ENCODE measurements at places on chromosomes 7 and 10.

GRCh38 chr10:2120746-2121145 lies 383.4 kb upstream of the ADARB2 start:
- no peak for DNase-seq

DNA sequence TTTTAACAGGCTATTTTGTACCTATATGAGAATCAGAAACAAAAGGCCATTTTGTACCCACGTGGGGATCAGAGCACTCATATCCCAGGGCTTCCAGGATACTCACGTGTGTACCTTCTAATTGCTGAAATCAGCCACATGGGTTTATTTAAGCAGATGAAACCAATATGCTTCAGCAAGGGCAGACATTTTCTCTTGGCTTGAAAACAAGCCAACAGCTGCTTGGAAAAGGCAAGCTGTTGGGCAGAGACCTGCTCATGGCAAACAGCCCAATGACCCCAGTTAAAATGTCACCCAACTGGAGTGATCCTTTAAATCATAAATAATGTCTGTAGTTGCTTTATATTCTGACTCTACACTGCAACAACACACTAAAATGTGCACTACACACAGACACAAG lies 26.5 kb upstream of the TOMM7 start:
- no peak for DNase-seq

- DNase-seq, result no peak
These were observed 6.6 kb upstream of the STRIP2 start for GRCh38 chr7:129427526-129428045.

DNA sequence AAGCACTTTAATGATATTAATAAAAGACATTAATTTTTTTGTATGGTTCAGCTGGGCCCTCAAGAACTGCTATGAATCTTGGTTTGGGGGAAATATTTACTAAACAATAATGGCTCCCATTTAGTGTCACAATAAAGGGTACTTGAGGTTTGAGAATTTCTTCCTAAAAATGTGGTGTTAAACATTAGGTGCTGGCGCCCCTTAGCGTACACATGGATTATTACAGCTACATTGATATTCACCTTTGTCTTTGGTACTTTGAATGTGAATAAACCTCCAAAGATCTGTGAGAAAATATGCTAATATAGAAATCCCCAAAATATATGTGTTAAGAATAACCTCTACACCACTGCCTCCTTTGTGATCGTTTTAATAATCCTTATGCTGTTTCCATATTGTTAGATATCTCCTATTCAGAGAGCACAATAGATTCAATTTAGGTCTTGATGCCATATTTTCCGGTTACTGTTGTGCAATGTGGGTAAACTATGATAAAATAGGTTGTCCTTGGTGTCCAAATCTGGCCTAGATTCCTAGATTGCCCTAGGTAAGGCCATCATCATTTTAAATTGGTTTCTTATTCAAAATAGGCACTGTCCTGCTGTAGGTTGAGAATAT lies 161.8 kb upstream of the CACNA2D1 start:
- DNase-seq, result peak; percentile 68

DNA sequence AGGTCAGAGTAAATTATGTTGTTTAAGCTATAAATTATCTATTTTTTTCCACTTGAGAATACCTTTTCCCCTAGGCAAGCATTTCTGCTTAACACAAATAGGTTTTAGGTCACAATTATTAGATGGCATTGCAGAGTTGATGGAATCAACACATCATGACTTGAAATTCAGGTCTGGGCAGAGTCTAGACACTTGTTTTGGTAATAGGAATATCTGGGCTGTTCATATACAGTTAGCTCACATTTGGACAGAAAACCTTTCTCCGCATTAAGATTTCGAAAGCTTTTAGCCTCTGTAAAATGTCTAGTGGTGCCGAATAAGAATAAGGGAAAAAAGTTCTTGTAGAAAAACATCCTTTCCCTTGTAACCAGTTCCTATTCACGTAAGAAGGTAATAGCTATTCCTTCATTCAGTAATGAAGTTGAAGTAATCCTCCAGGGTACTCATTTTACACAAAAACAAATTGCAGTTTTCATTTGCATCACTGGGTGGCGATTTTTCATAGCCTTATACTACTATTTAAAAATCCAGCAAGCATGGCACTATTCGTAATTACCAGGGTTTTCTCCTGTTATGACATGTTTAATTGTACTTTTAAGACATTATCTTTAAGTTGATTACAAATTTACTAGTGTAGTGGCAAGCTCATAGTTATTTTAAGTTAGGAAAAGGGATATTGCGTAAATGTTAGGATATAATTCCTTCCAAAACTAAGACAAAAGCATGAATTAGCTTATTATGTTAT lies 37.0 kb downstream of the RPA3 start:
- peak; percentile 93 for DNase-seq

DNA sequence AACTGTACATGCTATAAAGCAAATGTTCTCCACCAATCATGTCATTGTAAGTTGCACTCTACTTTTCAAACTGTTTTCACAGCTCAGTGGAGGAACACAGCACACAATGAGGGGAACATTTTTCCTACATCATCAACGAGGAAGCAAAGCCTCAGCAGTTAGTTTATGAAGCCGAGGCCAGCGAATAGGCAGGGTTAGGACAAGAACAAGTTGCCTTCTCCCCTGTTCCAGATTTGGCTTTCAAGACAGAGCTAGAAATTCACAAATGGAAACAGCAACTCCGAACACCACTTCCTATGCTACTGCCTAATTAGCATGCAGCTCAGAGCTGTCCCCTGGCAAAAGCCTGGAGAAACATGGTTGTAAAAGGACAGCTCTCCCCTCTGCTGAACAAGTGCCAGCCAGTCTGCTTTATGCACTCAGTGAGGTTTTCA lies 19.8 kb downstream of the ITGB8 start:
- DNase-seq, result no peak

DNA sequence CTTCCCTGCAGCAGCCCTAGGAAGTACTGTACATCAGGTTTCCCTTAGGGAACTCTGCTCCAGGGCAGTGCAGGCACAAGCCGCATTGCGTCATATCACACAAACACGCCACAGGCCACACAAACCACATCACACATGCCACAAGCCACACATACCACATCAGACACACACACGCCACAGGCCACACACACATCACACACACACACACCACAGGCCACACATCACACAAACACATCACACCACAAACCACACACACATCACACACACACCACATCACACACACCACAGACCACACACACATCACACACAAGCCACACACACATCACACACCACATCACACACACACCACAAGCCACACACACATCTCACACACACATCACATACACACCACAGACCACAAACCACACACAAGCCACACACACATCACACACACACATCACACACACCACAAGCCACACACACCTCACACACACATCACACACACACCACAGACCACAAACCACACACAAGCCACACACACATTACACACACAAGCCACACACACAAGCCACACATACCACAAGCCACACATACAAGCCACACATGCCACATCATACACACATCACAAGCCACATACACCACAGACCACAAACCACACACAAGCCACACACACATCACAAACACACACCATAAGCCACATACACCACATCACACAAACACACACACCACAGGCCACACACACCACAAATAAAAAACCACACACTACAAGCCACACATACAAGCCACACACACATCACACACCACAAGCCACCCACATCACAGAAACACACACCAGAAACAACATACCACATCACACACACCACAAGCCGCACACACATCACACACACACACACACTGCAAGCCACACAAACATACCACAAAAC lies 53.4 kb downstream of the TMEM209 start:
- DNase-seq, result no peak

DNA sequence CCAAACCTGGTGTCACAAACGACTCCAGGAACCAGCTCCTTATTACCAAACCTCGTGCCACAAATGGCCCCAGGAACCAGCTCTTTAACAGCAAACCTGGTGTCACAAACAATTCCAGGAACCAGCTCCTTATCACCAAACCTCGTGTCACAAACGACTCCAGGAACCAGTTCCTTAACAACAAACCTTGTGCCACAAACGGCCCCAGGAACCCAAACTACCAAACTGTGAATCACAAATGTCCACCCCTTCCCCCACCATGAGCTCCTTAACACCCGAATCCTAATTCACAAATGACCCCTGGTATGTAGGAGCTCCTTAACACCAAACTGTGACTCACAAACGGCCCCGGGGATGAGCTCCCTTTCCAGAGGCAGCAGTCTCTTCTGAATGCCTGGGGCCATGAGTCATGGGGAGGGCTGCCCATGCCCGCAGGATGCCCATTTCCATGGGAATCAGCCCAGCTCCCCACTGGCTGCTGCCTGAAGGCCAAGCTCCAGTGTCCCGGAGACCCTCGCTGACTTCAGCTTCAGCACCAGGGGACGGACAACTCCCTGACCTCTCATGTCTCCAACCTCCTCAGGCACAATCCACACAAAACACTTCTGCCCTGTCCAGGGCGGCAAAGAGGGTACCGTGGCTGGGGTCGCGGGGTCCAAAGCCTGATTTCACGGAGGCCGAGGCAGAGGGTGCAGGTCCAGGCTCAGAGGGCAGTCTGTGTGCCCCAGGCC lies 213.1 kb downstream of the ELFN1 start:
- no peak for DNase-seq

- DNase-seq, result no peak
These were observed 236.3 kb upstream of the ANKRD30A start for GRCh38 chr10:36888925-36889573.

DNA sequence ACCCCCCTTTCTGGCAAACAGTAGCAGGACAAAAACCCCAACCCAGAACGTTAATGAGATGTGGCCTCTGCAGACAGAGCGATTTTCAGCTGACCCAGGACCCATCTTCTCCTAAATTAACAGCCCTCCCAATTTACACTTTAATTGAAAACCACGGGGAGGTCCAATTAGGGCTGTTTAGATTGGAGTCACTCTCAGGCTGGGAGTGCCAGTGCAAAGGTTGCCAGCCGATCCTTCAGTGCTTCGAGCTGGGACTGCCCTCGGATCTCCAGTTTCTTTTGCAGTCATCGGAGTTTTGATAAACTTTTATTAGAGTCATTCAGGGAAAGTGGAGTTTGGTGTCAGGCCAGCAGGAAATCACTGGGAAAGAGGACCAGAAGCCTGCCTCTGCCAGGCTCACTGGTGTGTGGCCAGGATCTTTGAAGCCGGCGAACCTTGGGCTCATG lies 108.0 kb downstream of the DOCK1 start:
- DNase-seq, result no peak

DNA sequence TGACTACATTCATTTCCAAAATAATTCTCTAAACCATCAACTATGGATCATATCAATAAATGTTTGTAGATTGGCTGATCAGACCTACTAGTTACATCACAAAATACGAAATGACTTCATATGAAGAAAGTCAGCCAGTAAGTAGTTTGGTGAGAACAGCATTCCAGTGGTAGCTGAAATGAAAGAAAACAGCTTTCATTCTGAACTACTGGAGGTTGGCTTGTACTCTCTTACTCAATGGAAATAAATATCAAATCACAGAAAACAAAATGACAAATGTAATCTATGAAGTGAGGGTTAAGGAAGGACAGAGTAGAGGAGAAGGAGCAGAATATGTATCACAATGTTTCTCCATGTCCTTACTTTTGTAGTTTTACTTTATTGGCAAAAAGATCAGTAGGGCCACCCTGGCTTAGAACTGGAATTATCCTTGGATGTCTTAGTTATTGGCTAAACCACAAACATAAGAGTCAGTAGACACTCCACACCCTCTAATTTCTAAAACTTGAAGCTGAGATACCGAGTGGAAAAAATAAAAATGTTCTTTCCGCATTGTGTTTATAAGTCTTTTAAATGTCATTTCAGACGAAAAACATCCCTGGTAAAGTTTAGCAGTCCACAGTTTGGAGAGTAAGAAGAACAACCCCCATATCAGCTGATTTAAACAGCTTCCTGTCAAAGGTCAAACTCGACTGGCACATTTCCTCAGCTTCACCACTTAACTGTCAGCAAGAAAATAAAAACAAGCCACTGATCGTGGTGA lies 74.0 kb upstream of the DGKI start:
- DNase-seq, result no peak

DNA sequence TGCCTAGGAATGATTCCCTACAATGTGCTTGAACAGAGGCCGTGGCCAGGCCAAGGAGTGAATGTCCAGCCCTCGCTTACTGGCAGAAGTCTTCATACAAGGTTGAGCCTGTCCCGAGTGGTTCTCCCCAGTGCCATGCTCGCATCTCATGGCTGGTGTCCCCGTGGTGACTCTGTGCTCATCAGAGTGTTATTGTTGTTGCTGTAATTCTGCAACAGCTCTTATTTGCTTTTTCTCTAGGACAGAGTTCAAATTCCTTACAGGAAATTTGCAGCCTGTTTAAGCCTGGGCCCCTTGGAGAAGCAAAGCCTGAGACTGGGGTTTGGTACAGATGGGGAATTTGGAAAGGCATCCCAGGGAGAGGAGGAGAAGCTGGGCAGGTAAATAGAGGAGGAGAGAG lies 157.7 kb upstream of the PRR15 start:
- DNase-seq, result no peak

- DNase-seq, result no peak
These were observed 65.3 kb downstream of the TET1 start for GRCh38 chr10:68625316-68625921.

DNA sequence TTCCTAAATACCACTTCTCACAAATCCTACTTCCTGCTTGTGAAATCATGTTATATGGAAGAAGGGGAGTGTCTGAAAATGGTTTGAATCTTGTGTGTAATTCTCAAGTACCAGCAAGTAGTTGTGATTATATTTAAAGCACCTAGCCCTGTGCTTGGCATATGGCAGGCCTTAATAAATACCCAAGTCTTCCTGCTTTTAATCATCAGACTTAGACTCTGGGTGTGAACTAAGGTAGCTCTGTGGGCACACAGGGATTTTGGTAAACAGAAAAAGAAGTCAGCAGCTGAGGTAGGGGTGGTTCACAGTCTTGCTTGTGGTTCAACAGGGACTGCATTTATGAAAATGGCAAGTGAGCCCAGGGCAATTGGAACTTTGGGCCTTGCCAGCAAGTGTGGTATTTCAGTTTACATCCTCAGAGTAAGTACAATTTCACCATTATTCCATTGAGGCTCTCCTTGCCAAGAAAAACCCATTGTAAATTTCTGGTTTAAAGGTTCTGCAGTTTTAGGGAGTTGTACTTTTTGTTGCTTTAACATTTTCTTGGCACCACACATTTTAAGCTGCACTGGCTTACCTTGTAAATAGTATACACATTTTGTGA lies 215.5 kb downstream of the AUTS2 start:
- DNase-seq, result no peak

All from DMS79 treated with DMSO at 0.1 percent for 48 hours (cell line).